HT-29 (cell line): ENCODE measurements at places on chromosomes 1 and 21. TPM values are rescaled to one million over a fixed set of nuclear protein-coding genes. Genes with fewer than 3 reads are reported as not detected.

The C1orf87 gene
- total RNA-seq, result not detected in 2 replicates

The BSND gene
- 0.10 TPM in 1 of 2 replicates, not detected in the other for total RNA-seq

The LCE1D gene
- total RNA-seq, result not detected in 2 replicates

GRCh38 chr1:175749075-175749474 is 5.7 kb upstream of the TNR start:
- DNase-seq, result no peak

DNA sequence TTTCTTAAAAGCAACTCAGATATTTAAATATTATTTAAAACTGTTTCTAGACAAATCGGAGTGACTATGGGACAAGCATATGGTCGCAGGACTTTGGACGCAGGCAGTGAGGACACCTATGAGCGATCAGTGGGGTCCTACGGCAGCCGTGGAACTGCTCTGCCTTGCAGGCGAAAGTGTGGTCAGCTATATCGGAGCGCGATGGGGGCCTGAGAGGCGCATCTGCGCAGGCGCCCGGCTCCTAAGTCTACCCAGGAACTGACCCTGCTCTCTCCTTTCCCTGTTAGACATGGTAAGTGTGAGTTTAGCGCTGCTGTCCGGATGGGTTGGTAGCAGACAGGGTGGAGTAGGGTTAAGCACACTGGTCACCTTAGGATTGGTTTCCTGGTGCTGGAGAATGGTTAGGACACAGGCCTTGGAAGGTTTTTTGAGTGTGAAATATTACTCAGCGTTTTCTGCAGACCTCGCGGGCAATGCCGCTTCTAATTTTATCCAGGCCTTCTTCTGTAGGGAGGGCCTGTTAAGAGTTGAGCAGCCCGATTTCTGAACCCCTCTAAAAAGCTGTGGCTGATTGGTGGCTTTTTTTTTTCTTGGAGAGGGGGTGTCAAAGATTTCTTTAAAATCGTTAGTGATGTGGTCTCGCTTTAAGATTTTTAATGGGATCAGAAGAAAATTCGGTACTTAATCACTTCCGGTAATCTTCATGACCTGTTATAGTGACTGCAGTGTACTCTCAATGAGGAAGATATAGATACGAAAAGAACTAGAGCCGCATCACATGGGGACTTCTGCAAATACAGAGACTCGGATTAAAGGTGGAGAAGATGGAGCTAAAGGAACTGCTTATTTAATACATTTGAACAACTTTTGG is at the start of gene RABGGTB:
TSS of gene RABGGTB (plus strand) at position 274 of the 871 bp plus-strand sequence. CDS start at position 290, 16 bp downstream.
- DNase-seq, result peak; percentile 97

GRCh38 chr1:58904299-58905125 is 120.7 kb upstream of the JUN start:
- DNase-seq, result no peak

- peak; percentile 25 for DNase-seq
Observed at GRCh38 chr1:54581621-54582035, 33.6 kb downstream of the ACOT11 start.

DNA sequence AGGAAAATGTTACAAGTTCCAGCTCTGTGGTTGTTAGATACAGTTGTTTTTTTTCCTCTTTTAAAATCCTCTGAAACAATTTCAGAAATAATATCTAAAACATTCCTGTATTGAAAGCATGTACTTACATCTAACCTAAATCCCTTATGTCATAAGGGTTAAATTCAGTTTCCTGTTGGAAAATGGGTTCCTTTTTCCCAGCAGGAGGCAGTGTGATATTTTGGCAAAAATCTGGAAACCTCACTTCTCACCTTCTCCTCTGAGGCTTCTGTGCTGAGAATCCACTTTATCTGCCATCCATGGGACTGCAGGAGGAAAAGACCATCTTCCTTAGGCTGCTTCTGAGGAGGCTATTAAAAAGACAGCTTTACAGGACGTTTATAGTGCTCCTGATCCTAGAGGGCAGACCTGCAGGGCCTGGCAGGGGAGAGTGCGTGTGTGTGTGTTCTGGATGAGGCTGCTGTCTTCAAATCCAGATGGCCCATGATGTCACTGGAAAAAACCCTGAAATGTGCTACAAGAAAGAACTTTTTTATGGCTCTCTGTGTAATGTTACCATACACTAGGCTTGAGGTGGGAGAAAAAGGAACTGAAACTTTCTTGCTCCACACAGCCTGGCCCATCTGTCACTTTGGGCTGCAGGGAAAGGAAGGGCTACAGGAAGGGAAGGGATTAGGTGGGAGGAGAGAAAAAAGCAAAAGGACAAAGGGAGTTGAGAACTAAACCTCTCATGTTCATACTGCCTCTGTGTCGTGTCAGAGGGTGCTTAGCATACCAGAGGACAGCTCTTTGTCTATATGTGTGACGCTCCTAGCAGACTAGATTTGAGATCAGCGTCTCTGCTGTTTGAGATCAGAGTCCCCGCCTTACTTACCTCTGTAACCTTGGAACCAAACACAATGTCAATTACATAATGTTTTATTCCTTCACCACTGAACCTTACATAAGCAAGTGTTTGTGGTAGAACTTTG is 379.2 kb upstream of the SPAG17 start:
- no peak for DNase-seq

DNA sequence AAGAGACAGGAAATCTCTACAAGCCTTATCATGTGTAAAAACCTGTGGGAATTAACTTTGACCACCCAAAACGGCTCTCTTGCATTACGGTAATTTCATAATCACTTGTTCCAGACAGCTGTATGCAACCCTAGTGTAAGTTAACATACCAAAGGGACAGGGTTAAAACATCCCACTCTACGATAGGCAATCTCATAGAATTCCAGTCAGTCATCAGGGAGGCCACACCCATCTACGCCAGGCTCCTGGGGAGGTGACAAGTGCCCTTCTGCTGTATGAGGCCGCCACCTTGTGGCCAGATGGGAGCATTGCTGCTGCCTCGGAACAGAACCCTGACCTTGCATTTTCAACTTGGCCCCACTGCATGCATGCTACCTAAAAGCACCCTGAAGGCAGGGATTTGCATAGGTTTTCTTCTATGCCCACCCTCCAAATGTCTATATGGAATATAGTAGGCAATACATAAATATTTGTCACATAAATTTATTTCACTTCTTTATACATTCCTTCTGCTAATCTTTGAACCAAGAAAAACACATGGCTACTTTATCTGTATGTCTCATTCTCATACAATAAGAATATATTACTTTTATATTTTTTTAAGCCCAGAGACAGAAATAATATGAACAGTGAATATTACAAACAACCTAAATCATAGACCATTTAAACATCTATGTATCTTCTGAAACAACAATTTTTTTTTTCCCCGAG is 12.6 kb downstream of the HSF2BP start:
- DNase-seq, result peak; percentile 90
